Body of pancreas (tissue), 4 donors: ENCODE measurements at places on chromosomes 12 and 14. TPM values are rescaled to one million over a fixed set of nuclear protein-coding genes. Genes with fewer than 3 reads are reported as not detected.
A peak's percentile ranks its signal among the peaks of the same experiment; 100 is the strongest.

DNA sequence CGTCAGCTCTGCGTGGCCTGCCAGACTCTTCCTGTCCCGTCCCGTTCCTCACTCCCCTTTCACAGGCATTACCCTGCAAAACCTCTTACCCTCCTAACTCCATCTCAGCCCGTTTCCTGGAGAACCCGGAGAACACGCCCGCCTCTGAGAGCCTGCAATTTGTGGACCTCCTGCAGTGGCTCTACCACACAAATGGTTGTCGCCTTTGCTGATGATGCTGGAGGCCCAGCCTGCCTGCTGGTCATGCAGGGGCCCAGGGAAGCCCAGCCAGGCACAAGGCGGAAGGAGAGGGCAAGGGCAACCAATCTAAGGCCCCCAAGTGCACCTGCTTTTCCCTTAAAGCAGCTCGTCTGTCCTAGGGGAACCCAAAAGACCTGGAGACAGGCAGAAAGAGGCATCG, 22.5 kb downstream of the RFLNA start:
- no peaks in the 10 kb centered on the region for H3K4me1 ChIP-seq
- H3K36me3 ChIP-seq: no peaks in the 10 kb centered on the region
- H3K27me3 ChIP-seq: no peaks in the 10 kb centered on the region
- H3K27ac ChIP-seq: no peak overlapping the region
- DNase-seq: no peak
- H3K4me3 ChIP-seq: no peak overlapping the region

- H3K4me1 ChIP-seq: no peaks in the 10 kb centered on the region
- H3K36me3 ChIP-seq: no peaks in the 10 kb centered on the region
- DNase-seq: no peak
- no peak overlapping the region for H3K27ac ChIP-seq
Measured at GRCh38 chr12:13505636-13506035, 309.1 kb downstream of the EMP1 start.

GRCh38 chr14:23057757-23058653, 685 bp upstream of the CDH24 start:
- peaks cover 20% of the 10 kb centered on the region for H3K36me3 ChIP-seq
- peak; percentile 89 for DNase-seq
- H3K27ac ChIP-seq: peak overlapping the region; percentile 56
- peak overlapping the region; percentile 40 for H3K4me3 ChIP-seq

- no peaks in the 10 kb centered on the region for H3K36me3 ChIP-seq
- H3K4me3 ChIP-seq: no peak overlapping the region
- no peaks in the 10 kb centered on the region for H3K4me1 ChIP-seq
- no peak for DNase-seq
- no peak overlapping the region for H3K27ac ChIP-seq
Measured at GRCh38 chr12:13504736-13505135, 308.2 kb downstream of the EMP1 start.

Gene LRIG3
- 68.6 TPM for total RNA-seq

GRCh38 chr14:69963966-69964365, 84.8 kb downstream of the SMOC1 start:
- no peak overlapping the region for H3K4me3 ChIP-seq
- H3K36me3 ChIP-seq: no peaks in the 10 kb centered on the region
- no peaks in the 10 kb centered on the region for H3K4me1 ChIP-seq
- no peak for DNase-seq
- no peak overlapping the region for H3K27ac ChIP-seq

DNA sequence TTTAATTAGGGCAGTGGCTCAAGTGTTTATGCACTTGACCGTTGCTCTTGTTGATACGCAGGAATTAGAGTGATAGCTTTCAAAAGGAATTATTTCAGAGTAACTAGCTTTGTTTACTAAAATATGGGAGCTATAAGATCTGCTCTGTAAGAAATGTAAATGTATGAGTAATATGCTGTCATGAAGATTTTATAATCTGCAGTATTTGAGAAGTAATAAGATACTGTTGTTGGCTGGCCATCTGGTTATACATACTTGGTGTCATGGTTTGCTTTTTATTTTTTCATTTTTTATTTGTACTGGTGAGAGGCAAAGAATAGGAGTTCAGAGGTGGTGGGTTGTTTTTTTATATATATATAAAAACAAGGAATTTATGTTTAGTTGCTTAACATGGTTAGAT, 58.5 kb downstream of the PLXNC1 start:
- H3K4me1 ChIP-seq: no peaks in the 10 kb centered on the region
- H3K4me3 ChIP-seq: no peak overlapping the region
- no peaks in the 10 kb centered on the region for H3K36me3 ChIP-seq
- DNase-seq: no peak
